NCI-H460 (cell line): ENCODE measurements at places on chromosomes 16 and 17. TPM values are rescaled to one million over a fixed set of nuclear protein-coding genes. Genes with fewer than 3 reads are reported as not detected.

DNA sequence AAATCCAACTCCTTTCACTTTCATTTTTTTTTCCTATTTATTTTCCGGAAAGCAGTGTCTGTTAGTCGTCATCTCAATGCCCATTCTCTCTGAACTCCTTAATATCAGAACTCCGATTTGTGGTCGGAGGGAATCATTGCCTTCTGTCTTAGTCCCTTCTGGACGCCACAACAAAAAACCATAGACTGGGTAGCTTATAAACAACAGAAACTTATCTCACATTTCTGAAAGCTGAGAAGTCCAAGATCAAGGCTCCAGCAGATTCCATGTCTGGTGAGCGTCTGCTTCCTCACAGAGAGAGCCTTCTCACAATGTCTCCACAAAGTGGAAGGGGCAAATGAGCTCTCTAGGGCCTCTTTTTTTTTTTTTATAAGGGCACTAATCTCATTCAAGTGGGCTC is 296.6 kb upstream of the CDH11 start:
- no peak for DNase-seq

DNA sequence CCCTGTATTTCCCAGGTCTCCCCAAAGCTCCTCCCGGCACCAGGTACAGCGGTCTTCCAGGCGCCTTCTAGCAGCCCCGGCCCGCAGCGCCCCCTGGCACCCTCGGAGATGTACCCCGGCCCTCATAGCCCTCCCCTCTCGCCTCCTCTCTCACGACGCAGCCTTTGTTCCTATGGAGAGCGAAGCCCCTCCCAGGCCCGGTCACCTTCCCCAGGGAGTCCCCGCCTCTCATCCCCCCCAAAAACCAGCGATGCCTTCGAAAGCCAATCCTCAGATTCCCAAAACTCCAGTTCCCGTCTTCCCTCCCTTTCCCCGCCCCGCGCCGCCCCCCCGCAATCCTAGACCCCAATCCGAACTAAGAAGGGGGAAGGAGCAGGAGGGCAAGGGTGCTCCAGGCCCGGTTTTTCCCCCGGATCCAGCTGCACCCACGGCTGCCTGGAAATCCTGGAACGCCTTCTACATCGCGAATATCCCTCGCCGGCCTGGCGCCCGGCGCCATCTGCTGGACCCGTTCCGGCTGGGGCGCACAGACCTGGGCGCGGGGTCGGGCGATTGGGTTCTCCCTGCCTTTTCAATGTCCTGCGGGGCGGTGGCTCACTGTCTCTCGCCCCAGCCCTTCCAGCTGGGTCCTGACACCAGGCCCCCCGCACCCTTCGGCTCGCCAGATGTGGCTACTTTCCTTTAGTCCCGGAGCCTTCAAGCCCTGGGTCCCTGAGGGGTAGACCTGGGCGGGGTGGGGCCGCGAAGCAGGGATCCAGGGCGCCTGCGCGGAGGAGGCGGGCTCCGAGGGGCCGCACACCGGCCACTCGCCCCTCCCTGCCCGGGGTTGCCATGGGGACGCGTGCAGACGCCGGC is at the start of gene DNAH2:
Gene DNAH2 (plus strand): TSS at position 844 of the 855 bp plus-strand sequence. CDS start 1,991 bp downstream, outside the sequence.
- peak; percentile 83 for DNase-seq

DNA sequence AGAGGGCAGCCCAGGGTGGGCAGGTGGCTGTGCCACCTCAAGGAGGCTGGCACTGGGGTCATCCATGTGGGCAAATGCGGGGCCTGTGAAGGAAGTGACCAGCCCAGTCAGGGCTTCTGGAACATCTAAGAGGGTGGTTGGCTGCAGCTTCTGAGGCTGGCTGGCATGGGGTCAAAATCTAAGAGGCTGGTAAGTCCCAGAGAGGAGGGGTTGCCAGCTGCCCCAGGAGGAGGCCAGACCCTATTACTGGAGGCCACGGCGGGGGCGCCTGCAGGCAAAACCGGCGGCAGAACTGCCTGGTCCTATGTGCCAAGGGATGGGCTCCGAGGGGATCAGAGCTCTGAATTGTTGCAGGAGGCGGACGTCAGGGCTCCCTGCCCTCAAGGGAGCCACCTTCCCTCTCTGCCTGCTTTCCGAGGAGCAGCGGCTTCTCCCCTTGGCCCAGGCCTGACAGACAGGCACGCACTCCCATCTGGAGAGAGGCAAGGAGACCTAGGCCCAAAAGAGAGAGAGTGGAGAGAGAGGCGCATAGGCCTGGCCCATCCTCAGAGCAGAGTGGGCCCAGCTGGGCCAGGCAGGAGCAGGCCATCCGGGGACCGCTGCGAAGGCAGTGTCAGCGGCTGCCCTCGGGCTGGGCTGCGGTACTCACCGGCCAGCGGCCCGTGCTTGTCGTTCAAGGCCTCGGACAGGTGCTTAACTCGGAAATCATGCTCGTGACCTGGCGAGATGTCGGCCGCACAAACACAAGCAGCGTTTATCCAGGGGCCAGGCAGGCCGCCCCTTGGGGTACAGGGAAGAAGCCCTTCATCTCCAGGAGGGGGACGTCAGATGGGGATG is 10.9 kb downstream of the ZACN start:
- no peak for DNase-seq

DNA sequence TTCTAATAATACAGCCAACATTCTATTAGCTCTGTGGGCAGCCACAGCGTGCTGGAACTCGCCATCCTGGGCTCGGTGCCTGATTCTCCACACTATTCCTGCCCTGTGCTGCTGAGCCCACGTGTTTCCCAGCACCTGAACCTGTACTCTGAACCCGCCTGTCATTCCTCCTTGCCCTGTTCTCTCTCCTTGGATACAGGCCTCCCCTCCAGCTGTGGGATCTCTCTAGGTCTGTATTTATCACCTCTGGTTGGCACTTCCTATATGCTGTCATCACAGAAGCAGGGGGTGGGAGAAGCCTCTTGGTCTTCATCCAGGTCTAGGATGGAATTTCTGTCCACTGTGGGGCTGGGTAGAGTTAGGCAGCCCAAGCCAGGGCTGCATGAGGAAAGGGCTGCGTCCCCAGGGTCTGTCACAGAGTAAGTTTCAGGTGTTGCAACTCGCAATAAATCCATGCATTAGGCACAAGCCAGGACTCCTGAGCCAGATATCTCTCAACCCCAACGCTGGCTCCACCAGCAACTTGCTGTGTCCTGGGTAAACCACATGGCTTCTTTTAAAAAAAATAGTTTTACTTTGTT is 56.0 kb downstream of the ABAT start:
- DNase-seq, result no peak

DNA sequence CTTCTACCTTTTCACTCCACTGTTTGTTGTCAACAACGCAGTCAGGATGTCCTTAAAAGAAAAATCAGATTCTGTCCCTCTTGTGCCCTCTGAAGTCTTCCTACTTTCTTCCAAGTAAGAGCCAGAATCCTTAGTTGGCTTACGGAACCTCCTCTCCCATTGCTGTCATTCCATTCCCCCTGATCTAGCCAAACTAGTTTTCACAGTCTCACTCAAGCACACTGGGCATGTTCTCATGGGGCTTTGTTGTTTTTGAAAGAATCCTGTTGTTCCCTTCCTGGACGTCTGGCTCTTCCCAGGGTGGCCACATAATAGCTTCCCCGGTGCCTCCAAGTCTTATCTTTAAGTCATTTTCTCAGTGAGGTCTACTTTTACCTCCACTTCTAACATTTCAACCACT is 158.6 kb upstream of the ELAC2 start:
- DNase-seq, result no peak

The RPH3AL gene
- 34.8 and 39.9 TPM in 2 replicates for total RNA-seq

The PTX4 gene
- total RNA-seq, result 0.15 TPM in 1 of 2 replicates, not detected in the other

The TM4SF5 gene
- not detected in 2 replicates for total RNA-seq

The SDK2 gene
- total RNA-seq, result 0.02 TPM in 1 of 2 replicates, not detected in the other
